ENCODE measurements at places on chromosomes 4 and X. TPM values are rescaled to one million over a fixed set of nuclear protein-coding genes. Genes with fewer than 3 reads are reported as not detected.

The CETN2 gene
- polyA plus RNA-seq, result 34.4 TPM

The MUC7 gene
- not detected for polyA plus RNA-seq

The RAB41 gene
- not detected for polyA plus RNA-seq

The AR gene
- polyA plus RNA-seq, result 0.39 TPM

The HOPX gene
- 649 TPM for polyA plus RNA-seq

The NHS gene
- 0.78 TPM for polyA plus RNA-seq

The RBM10 gene
- 24.8 TPM for polyA plus RNA-seq

The SPANXA1 gene
- polyA plus RNA-seq, result not detected

The ADAM29 gene
- not detected for polyA plus RNA-seq

The WDFY3 gene
- 10.8 TPM for polyA plus RNA-seq

Measured in esophagus (tissue), 2 donors.